ENCODE measurements at places on chromosomes 7 and 10.

GRCh38 chr10:102822222-102822621, 15.0 kb downstream of the CYP17A1 start:
- no peak for DNase-seq

DNA sequence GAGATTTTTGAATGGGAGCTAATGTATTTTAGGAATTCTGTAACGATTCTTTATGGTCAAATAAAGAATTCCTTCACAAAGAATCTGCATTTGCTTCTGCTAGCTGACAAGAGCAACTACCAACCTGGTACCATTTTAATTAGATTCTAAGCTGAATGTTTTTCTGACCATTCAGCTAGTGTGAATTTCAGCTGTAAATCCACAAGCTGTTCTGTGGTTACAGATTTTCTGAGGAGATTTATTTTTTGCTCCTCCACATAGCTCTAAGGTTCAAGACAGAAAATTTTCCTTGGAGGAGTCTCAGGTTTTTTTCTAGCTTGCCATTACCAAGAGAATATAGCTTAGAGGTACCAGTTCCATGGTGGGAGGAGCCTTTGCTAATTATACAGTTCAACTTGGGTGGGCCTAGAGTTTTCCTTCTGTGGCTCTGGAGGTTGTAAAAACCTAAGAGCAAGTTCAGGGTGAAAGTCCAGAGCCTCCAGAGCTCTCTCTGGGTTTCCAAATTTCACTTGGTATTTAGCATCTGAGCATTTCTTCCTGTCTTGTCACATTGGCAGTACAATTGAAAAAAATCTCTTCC, 120.1 kb downstream of the JAZF1 start:
- DNase-seq = no peak

DNA sequence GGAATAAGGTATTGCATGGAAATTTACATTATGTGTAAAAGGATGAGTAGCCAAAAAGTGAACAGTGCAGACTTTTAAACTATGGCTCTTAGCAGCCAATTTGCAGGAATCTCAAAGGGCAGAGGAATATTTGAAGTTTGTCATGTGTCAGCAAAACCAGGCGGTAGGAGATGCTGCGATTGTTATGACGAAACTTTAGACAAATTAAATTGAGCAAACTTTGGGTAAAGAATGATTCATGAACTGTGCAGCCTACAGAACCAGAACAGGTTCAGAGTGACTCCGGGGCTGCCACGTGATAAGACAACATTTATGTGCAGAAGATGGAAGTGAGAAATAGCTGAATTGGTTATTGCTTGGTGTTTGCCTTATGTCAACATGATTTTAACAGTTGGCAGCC, 39.2 kb upstream of the CCDC6 start:
- DNase-seq = no peak

DNA sequence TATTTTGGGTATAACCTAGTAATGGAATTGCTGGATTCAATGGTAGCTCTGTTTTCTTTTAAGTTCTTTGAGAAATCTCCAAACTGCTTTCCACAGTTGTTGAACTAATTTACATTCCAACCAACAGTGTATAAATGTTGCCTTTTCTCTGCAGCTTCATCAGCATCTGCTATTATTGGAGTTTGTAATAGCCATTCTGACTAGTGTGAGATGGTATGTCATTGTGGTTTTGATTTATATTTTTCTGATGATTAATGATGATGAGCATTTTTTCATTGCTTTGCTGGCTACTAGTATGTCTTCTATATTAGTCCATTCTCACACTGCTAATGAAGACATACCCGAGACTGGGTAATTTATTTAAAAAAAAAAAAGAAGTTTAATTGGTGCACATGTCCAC, 248.6 kb upstream of the MAGI2 start:
- DNase-seq = no peak

GRCh38 chr7:25626451-25627131, 398.3 kb upstream of the NPVF start:
- no peak for DNase-seq

- DNase-seq = peak; percentile 59
These were observed 9.4 kb upstream of the ZC3HAV1 start for GRCh38 chr7:139118805-139119485.

DNA sequence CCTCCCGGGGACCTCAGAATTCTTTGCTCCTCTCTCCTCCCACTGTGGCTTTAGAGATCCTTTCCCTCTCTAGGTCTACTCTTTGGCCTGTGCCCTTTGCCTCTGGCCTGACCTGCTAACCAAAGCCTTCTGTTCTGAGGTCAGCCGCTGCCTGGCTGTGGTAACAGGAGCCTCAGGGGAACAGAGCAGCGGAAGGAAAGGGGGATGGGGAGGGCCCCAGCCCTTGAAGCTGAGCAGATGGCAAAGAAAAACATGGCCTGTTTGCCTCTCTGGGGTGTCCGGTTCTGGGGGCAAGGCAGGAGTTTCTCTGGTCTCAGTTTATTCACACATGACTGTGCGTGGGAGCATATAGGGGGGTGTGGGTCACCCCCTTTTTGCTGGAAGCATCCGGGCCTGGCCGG, 28.2 kb downstream of the COL26A1 start:
- peak; percentile 80 for DNase-seq

- no peak for DNase-seq
These were observed 13.9 kb upstream of the ABCC2 start for GRCh38 chr10:99768556-99768955.

- DNase-seq = no peak
These were observed 37.3 kb downstream of the CFAP46 start for GRCh38 chr10:132904814-132905649.

DNA sequence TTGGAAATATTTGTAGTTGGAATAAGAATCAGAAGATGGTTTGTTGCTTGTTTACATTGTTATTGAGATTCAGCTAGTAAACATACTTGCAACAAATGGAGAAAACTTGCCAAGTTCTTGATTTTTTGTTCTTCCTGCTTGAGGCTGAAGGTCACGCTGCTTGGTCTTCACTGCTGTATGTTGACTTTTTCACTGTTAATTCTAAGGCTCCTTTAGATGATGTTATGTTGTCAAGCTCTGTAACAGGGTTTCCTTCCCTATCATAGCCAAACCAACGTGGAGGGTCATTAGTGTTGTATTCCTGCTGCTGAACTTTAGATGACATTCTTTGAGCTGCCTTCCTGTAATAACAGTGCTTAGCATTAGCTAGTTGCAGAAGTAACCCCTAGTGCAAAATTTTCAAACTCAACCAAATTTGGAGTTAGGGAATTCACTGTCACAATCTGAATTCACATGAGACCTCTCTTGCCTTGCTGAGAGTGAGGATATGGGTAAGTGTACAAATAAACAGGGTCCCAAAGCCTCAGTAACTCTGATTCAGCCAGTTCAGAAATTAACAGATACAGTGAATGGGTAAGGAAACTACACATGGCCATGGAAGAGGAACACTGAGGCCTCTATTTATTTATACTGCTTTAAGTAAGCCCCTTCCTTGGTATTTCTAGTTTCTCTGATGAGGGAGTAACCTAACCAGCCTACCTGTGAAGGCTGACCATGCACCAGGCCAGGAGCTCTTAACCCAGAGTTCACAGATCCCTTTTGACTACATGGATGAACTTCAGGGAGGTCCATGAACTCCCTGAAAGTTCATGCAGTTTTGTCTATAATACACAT, 64.6 kb downstream of the FAM185A start:
- DNase-seq = no peak

DNA sequence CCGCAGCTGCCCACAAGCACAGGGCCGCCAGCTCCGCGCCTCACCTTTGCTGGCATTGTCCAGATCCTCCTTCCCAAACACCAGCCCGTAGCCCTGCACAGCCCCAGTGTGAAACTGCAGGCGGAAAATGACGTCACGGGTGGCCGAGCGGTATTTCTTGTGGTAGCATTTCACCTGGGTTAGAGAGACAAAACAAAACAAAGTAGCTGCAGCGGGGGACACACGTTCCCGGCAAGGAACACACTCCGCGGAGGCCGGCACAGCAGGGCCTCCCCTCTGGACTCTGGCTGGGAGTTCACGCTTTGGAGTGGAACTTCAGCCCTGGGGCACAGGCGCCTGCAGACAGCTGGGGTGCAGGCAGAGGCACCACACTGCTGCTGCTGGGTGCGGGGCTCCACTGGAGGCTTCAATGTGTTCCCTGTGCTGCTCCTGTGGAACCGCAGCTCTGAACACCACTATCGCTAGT, 181.1 kb downstream of the TNS3 start:
- no peak for DNase-seq

DNA sequence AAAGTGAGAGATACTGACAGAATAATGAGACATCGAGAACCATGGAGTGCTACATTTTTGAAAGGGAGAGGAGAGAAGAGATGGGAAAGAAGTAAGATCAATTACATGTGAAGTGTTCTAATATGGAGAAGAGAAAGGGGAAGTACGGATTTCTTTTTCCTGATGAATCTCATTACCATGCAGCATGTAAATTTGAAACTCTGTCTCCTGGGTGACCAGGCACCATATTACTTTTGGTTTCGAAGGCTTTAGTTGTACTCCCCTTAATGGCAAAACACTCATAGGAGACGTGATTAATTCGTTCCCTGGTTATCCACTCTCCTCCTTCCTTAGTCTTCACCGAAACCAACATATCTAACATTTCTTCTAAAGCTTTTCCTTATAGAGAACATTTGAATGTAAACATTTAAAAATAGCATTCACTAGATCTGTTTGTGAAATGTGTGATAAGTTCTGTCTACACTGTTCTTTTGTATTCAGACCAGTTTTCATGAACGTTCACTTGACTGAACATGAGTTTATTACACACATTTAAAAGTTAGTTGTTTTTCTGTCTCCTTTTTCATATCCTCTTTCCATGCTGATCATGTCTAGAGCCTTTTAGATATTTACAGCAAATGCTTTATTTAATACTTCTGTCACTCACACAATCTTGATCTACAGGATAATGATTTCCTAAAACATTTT, 80.2 kb upstream of the MSRB2 start:
- DNase-seq = no peak

DNA sequence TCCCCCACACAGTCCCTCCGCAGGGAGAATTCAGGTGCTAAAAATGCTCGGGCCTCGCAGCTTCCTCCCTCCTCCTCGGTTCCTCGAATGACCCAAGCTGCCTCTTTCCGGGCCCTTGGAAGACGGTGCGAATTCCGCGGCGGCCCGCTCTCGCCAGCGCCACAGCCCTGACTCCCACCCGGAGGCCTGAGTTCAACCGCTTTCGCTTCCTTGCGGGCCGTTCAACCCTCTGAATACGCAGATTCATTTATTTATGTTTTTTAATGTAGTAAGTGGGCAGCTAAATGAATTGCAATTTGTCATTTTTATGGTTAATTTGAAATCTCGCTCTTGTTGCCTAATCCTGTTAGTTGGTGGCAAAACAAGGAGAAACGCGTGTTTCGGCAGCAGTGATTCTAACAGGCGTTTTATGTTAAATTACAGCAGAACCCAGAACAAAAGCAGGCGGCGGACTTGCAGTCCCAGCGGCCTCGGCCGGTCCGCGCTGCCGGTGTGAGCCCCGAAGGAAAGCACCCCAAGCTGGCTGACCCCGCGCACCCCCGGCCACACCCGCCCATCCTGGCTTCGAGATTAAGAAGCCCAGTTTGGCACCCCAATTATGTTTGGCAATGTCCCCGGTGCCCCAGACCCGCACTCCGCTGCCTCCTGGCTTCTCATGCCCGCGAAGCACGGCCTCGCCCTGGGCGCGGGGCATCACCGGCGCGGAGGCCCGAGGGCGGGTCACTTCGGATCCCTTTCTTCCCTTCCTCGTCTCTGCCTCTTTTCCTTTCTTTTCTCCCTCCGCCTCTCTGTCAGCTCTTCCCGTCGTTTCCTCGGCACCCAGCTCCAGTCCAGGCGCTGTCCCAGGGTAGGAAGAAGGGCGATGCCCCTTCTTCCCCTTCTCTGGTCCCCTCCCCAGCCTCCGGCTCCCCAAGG, 75.9 kb downstream of the INSIG1 start:
- no peak for DNase-seq

- DNase-seq = no peak
These were observed 47.6 kb downstream of the PRKG1 start for GRCh38 chr10:51121861-51122260.

GRCh38 chr10:117603081-117603480, 60.5 kb downstream of the EMX2 start:
- no peak for DNase-seq

DNA sequence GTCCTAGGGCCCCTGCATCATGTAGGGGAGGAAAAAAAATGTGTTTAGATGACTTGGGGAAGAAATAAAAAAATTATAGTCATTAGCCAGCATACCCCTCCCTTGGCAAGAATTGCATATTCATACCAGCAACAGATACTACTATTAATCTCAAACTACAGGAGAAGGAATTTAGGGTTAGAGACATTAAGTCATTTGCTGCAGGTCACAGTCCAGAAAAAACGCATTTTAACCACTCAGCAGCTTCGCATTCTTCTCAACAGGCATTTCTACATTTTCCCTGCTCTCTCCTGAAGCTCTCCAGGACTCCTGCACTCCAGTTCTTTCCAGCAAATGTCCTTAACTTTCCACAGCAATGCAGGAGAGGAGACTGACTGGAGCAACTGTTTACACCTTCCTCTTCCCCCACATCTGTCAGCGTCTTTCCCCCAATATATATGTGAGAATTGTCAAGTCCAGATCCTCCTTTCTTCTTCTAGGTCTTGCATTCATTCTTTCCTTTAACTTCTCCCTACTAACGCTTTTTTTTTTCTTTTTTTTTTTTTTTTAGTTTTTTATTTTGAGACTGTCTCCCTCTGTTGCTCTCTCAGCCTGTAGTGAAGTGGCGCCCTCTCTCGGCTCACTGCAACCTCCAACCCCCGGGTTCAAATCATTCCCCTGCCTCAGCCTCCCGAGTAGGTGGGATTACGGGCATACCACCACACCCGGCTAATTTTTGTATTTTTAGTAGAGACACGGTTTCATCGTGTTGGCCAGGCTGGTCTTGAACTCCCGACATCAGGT, 35.6 kb downstream of the PRPS1L1 start:
- no peak for DNase-seq

- DNase-seq = no peak
These were observed 100.2 kb downstream of the FAM107B start for GRCh38 chr10:14674376-14675050.

- no peak for DNase-seq
These were observed 159.2 kb upstream of the ITGB1 start for GRCh38 chr10:33117230-33117629.

DNA sequence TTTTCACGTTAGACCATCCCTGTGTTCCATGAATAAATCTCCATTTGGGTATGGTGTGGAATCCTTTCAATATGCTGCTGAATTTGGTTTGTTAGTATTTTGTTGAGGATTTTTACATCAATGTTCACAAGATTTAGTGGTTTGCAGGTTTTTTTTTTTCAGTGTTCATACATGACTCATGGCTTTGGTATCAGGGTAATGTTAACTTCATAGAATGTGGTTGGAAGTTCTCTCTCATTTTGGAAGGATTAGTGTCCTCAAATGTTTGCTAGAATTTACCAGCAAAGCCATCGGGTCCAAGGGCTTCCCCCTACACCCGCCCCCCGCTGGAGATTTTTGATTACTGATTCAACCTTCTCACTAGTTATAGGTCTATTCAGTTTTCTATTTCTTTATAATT, 398.0 kb downstream of the NXPH1 start:
- no peak for DNase-seq

- DNase-seq = no peak
These were observed 80.8 kb upstream of the PRSS1 start for GRCh38 chr7:142668495-142668894.
